ENCODE measurements at places on chromosomes 13 and 19.

GRCh38 chr19:31312677-31313244, 36.5 kb downstream of the TSHZ3 start:
- DNase-seq = no peak

GRCh38 chr19:13146763-13147563, 3.2 kb downstream of the STX10 start:
- DNase-seq = no peak

- DNase-seq = no peak
Measured at GRCh38 chr13:71474936-71475335, 392.1 kb downstream of the DACH1 start.

DNA sequence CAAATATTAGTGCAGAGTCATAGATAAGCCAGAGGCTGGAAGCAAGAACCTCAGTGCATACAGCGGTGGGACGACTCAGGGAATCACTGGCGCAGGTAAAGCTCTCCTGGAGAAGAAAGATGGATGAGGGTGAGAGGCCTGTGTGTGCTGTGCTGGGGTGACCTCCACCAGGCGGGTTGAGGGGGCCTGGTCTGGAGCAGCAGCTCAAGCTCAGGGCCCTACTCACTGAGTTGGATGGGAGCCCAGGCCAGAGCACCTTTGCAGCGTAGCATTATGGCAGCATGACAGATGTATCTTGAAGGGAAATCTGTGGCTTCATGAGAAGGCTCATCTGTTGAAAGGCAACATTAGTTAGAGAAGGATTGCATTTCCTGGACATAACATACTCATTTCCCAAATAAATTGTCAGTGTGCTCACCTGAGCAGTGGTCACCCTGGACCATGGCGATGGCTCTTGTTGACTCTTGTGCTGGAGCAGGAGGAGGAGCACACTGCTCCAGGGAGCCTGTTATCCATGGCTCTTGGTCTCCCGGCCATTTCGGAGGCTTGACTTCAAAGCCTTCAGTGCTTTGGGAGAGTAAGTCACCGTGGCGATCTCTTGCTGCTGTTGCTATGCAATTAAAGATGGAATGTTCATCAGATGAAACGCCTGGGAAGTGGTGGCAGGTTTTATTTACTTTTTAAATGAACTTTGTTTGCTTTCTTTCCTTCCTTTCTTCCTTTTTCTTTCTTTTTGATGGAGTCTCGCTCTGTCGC, 25.0 kb downstream of the HNRNPM start:
- DNase-seq = no peak

DNA sequence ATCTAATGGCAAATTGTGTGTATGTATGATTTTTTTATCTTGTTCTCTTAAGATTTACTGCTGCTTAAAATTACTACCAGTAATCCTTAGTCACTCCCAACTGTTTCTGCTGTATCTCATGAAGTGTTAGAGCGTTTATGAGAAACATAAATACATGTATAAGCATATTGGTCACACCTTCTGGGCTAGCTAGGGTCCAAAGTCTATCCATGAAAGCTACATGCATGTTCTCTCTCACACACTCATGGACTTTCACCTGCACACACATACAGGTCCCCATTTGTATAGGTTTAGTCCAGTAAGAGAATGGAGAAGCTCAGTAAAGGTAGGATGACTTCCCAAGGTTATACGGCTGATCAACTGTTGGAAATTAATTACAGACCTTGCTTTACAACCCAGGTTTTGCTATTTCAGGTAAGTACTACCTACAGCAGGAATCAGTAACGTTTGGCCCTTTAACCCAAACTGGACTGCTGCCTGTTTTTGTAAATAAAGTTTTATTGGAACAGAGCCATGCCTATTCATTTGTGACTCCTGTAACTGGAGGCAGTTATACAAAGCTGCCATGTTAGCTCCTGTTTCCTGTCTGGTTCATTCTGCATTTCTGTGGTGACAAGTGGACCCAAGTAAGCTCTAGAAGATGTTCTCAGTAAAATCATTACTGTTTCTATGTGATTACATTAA, 15.3 kb downstream of the METTL21C start:
- DNase-seq = no peak

DNA sequence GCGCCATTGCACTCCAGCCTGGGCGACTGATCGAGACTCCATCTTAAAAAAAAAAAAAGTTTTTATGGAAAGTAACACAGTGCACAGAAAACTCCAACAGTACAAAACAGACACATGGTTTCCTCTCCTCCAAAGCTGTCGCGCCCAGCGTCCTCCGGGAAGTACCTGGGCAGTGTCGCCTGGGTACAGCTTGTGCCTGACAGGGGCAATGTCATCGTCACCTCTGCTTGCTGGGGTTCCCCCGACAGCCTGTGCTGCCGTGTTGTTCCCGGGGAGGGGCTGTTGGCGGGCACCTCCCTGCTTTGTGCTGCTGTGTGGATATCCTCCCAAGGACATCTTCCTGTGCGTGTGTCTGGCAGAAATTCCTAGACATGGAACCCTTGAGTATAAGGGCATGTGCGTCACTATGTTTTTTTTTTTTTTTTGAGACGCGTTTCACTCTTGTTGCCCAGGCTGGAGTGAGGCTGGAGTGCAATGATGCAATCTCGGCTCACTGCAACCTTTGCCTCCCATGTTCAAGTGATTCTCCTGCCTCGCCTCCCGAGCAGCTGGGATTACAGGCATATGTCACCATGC, 2.4 kb upstream of the F2RL3 start:
- DNase-seq = no peak

DNA sequence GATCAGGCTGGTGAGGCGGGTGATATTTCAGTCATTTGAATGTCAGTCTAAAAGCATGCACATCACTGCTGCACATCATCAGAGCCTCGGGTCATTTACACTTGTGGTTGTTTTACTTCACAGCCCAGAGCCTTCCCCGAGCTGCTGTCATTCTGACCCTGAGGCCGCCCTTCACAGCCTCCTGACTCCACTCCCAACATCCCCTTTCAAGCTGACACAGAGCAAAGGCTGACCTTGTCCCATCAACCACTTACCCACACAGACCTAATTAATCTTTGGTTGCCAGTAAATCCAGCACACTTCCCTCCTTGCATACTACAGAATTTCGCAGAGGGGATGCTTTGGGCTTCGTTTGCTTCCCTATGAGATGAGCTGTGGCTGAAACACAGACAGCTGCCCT, 528.1 kb downstream of the DIAPH3 start:
- no peak for DNase-seq

DNA sequence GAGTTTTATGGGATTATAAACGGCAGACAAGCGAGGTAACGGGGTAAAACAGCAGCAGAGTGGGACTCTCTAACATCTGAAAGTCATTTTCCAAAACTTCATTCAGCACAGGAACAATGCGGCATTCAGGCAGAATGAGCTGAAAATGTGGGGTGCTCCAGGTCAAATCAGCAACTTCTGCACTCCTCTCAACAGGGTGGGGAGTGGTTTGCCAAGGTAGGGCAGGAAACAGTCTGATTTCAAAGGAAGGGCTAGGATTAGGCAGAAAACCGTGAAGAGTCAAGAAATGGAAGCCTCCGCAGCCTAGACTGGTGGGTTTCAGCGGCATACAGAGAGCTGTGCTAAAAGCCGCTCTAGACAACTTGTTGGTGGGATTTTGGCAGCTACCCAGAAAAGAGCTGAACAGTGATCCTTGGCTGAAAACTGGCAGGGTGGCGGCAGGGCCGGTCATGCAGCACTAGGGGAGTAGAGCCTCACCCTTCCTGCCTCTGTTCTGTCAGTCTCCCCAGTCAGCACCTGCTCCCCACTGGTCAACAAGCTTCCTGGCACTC, 154.2 kb upstream of the KLF12 start:
- no peak for DNase-seq

GRCh38 chr19:16259385-16260159, 61.9 kb downstream of the AP1M1 start:
- DNase-seq = no peak

DNA sequence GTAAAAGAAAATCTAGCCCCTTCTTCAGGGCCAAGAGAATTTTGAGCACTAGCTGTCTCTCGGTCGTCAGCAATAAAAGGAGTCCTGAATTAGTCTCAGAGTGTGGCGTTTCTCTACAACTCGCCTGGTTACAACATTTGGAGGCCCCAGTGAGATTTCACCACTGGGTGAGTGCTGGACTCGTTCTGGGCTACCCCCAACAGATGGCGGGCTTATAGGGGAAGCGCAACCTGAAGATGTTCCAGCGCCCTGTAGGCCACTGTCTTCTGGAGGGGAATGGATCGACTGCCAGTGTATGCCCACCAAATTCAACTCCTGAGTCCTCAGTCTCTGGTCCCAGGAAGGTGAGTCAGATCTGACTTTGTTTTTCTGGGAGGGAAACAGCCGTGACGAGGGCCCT, 11.7 kb upstream of the ZNF181 start:
- DNase-seq = no peak

DNA sequence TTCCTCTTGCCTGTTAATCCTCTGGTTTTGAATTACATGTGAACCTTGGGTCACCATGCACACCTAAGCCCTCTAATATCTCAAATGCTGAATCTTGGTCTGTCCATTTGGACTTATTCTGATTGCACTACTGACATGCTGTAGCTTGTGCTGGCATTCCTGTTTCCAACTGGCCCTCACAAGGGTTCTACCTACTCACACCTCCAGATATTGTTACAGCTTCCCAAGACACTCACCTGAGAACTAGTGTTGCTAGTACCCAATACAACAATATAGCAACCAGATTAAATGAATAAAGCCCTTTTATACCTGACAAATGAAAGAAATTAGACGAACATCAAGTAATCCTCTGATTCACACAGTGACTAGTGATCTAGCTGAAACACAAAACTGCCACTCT, 16.6 kb downstream of the TEX30 start:
- DNase-seq = no peak

GRCh38 chr19:1857648-1858326, 5.6 kb downstream of the KLF16 start:
- no peak for DNase-seq

- no peak for DNase-seq
Measured at GRCh38 chr13:100658363-100658762, 16.2 kb downstream of the TMTC4 start.

GRCh38 chr13:61138857-61139256, 276.8 kb downstream of the PCDH20 start:
- DNase-seq = no peak

GRCh38 chr19:5917431-5918107, 3.5 kb downstream of the CAPS start:
- DNase-seq = no peak

GRCh38 chr19:38268539-38268938, 4.2 kb downstream of the SPINT2 start:
- DNase-seq = no peak

GRCh38 chr19:49442771-49443365, 1.5 kb upstream of the SLC17A7 start:
- no peak for DNase-seq

- no peak for DNase-seq
Measured at GRCh38 chr13:76943646-76944045, 4.7 kb upstream of the ACOD1 start.

- no peak for DNase-seq
Measured at GRCh38 chr13:29905845-29906244, 55.4 kb upstream of the UBL3 start.

- DNase-seq = no peak
Measured at GRCh38 chr13:30216111-30216510, 91.2 kb downstream of the KATNAL1 start.

DNA sequence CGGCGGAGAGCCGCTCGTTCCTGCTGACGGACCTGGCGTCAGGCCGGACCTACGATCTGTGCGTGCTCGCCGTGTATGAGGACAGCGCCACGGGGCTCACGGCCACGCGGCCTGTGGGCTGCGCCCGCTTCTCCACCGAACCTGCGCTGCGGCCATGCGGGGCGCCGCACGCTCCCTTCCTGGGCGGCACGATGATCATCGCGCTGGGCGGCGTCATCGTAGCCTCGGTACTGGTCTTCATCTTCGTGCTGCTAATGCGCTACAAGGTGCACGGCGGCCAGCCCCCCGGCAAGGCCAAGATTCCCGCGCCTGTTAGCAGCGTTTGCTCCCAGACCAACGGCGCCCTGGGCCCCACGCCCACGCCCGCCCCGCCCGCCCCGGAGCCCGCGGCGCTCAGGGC, 8.4 kb downstream of the LRFN3 start:
- no peak for DNase-seq

- no peak for DNase-seq
Measured at GRCh38 chr19:401866-402511, 7.0 kb downstream of the C2CD4C start.

GRCh38 chr19:33690378-33691029, 68.8 kb downstream of the CHST8 start:
- DNase-seq = no peak

- DNase-seq = no peak
Measured at GRCh38 chr19:16070366-16070990, 5.8 kb upstream of the TPM4 start.

DNA sequence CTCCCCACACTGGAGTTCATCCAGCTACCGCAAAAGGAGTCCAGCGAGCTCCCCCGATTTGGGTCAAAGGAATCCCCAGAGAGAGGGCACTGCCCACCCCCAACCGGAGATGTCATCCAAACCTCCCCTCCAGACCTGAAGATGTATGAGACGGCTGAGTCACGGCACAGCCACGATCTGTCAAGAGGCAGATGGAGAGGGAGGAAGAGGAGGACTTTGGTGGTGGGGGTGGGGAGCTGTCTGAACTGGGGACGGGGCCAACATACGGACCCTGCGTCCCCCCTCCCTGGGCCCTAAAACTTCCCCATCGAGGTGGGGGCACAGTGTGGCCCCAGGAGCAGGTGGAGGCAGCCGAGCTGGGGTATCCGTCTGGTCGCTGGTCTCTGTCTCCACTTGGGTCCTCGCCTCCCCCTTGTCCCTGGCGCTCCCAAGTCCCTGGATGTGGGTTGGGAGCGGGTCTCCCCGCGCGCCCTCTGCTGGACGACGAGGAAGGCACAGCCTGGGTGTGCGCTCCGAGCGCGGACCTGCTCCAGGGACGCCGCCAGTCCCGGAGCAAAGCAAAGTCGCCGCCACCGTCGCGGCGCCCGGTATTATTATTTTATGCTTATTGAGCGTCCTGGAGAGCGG, 3.8 kb downstream of the PDE4A start:
- DNase-seq = no peak

GRCh38 chr19:359653-359925, 15.0 kb upstream of the MIER2 start:
- no peak for DNase-seq

DNA sequence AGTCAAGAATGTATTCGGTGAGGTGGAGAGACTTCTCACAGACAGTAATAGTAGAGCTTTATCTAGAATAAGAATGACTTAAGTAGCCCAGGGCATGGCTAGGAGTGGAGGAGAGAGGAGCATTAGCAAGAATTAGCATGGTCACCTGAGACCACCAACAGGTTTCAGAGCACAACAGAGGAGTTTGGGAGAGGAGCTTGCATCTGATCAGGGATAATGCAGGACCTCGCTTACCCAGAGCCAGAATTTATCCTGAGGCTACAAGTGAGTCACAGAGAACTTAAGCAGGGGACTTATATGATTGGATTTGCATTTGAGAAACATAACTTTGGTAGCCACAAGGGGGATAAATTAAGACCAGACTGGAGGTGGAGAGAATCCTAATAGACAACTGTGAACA, 102.1 kb upstream of the FNDC3A start:
- no peak for DNase-seq

Measured in AG04449 (cell line).